ENCODE measurements at places on chromosomes 12 and 14. TPM values are rescaled to one million over a fixed set of nuclear protein-coding genes. Genes with fewer than 3 reads are reported as not detected.

The PLCZ1 gene
- total RNA-seq = not detected

The CCDC38 gene
- total RNA-seq = not detected

The B4GALNT3 gene
- total RNA-seq = 11.7 TPM

The C14orf132 gene
- 6.7 TPM for total RNA-seq

The PGF gene
- 4.4 TPM for total RNA-seq

The DCD gene
- total RNA-seq = not detected

GRCh38 chr14:68041876-68042354, 222.3 kb downstream of the RAD51B start:
- DNase-seq = no peak

GRCh38 chr14:72653026-72653425, 240.9 kb downstream of the DPF3 start:
- no peak for DNase-seq

DNA sequence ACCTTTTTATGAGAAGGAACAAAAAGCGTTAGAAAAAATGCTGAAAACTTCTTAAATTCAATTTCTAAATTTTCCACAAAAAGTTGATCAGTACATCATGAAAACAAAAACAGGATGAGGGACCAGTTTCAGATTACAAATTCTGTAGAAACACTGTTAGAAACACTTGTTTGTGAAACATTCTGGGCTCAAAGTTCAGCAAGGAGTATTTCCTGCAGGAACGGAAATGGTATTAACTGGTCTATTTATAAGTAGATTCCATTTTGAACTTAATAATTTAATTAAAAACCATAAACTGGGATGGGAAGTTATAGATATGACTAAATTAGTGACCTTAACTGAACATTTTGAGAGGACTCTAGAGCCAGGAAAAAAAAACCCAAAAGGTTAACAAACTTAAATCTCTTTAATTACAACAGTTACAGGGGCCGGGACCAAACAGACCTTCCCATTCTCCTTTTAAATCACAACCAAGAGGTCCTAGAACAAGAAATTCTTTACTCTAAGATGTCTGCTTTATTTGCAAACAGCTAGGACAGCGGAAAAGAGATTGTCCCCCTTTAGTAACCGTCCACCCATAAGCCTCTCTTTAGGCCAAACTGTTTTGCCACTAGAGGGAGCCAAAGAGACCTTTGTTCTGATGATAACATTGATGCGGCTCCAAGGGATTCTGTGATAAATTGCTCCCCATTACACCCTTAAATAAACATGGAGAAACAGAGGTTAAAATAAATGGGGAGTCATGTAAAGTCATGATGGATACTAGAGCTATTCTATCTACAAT, 69.0 kb upstream of the RERGL start:
- DNase-seq = no peak

DNA sequence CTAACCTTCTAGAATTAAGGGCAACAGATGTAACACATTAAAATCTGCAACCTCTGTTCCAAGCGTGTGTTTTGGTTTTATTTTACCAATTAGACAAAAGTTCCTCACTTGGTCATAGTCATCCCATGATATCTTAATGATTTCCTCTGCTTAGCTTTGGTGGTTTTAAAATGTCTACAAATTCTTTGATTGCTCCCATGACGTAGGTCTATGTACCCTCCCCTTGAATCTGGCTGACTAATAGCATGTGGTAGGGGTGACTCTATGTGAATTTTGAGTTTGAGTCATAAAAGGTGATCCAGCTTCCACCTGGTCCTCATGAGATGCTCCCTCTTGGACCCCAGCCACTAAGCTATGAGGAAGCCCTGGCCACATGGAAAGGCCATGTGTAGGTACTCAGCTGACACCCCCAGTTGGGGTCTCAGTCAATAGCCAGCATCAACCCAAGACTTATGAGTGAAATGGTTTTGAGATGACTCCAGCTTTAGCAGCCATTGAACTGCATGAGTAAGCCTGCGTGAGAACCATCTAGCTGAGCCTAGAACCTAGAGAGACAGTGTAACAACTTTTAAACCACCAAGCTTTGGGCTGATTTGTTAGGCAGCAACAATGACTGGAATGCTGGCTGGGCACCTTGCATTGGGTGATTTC, 247.1 kb downstream of the MSRB3 start:
- no peak for DNase-seq

GRCh38 chr12:52156757-52157565, 34.9 kb downstream of the KRT80 start:
- DNase-seq = peak; percentile 88

DNA sequence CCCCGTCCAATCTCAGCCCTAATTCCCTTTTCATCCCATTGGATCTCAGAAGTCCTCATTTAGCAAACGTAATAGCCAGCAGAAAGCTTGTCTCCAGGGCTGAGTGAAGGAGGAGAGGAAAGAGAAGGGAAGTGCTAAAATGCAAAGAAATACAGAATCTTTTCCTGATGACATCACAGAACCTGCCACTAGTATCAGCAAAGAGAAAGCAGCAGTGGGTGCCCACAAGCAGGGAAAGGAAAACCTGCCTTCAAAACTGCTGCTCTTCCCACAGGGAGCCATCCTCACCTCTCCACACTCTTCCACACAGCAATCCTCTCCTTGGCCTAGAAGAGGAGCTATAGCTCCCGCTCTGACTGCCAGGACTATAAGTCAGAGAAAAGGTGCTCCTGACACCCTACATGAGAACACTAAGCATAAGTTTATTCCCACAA, 11.3 kb downstream of the MED13L start:
- DNase-seq = no peak

Data from ureter (tissue), 1 donor.